Astrocyte of the spinal cord (primary cell): ENCODE measurements at places on chromosomes 6 and 20.

DNA sequence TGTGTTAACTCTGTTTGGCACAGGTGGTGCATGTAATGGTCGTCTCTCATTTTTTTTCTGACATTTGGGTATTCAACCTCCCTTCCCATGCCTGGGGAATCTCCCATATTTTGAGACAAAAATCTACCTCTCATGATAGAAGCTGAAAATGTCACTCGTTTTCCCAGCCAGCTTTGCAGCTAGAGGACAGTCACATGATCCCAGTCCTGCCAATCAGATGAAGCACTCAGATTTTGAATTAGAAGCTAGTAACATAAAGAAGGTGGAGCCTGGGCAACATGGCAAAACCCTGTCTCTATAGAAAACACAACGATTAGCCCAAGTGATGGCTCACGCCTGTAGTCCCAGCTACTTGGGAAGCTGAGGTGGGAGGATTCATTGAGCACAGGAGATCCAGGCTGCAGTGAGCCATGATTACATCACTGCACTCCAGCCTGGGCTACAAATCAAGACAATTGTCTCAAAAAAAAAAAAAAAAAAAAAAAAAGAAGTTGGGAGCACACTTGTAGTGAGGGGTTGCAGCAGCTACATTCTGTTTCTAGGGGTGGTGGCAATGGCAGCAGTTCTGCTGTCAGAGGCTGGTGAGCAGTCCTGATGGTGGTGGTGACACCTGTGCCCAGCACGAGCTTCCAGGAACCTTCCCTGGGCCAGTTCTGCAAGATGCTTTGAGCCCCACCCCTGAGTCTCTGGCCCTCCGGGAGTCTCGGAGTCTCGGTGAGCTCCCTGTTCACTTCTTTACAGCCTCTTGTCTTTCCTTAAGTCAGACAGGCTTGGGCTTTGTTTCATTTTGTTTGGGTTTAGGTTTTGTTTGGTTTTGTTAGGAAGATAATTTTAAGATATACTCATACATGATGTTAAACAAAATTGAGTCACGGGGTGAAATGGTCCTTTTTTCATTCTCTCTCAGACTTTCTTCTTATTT is 94.1 kb upstream of the KCNG1 start:
- DNase-seq, result no peak

GRCh38 chr6:64217721-64218620 is 582.4 kb downstream of the PHF3 start:
- peak; percentile 49 for DNase-seq

DNA sequence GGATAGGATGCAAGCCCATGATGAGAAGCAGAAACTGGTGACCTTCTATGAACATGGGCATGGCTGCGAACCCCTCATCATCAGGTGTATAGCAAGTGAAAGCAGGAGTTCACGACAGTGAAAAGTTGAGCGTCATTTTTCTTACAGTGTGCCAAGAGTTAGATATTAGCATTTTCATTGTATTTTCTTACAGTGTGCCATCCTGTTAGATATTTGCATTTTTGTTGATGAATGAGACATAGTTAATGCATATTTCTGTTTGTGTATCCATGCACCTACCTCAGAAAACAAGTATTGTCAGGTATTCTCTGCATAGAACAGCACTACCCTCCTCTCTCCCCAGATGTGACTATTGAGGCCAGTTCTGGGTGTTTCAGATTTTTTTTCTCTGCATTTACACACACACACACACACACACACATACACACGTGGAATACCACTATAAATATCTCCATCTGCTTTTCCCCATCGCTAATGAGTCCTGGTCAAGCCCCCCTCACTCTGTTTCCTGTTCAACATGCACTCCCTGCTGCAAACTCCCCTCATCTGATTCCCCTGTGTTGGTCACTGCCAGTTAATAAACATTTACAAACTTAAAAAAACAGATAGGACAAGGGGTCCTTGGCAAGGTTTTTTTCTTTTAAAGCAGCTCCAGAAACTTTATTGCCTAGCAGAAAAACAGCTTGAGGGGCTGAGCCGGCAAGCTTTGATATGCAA is 41.7 kb downstream of the PLN start:
- DNase-seq, result no peak

- DNase-seq, result peak; percentile 89
Observed at GRCh38 chr6:43972913-43973300, 154.3 kb downstream of the MRPL14 start.

- no peak for DNase-seq
Observed at GRCh38 chr6:155187106-155187505, 76.7 kb upstream of the CLDN20 start.

DNA sequence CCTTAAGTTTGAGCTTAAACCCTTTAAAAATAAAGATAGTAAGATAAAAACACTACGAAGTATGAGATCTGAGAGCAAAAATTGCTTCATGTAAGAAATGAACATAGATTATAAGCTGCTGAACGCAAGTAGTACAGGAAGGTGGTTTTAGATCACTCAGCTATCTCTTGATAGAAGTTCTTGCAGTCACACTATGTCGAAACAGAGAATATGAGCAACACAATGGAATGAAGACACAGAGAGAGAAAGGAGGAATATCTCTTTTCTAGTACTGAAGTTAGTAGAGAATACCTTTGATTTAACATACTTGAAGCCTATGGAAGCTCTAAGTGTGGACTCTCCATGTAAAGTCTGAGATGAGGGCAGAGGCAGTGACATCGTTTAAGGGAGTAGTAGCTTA is 162.7 kb downstream of the CDK19 start:
- DNase-seq, result no peak

DNA sequence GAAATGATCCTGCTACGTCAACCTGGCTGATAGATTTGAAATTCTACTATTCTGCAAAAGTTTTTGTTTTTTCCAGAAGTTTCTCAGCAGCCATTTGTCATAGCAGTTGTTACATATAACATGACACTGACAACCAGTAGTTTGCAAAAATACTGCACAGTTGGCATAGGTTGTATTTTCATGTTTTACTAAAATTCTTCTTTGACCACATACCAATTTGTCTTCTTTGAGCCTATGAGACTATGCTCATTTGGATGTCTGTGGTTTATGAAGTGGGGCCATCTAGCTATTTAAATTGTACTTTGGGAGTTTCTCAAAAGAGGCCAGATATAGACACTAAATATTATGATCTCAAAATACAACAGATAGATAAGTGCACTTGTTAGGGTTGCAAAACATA is 104.9 kb upstream of the PREP start:
- DNase-seq, result peak; percentile 50

- DNase-seq, result no peak
Observed at GRCh38 chr6:135987226-135987625, 135.7 kb downstream of the PDE7B start.

DNA sequence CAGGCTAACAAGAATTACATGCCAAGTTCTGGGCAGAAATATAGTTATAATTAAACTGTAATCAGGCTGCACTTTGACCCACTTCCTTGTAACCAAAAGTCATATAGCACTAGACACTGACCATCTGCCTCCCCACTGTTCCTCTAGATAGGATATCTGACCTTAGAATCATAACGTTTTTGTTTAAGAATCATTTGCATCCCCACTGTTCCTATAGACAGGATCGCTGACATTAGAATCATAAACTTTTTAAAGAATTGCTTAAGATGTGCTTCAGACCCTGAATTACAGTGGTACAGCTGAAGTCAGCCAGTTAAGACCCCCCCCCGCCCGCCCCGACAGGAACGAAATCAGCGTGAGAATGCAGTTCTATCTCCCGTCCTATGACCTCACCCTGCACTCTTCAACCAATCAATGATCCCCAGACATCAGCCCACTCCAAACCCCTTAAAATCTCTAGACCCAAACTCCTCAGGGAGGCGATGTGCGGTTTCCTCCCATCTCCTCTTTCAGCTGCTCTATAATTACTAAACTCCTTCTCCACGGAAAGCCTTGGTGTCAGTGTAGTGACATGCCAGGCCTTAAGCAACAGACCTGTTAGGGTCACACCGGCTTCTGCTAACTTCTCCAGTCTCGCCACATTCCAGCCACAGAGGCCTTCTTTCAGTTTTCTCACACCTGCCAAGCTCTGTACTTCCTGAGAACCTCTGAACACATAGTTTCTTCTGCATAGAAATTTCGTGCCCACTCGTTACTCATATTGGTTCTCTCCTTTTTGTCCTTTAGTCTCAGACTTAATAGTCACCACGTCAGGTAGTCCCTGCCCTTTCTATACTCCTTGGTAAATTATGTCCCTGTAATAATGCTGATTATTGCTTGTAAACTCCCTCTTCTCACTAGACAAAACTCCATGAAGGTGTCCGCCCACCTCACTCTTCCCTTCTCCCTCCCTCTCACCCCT is 93.5 kb downstream of the DTNBP1 start:
- DNase-seq, result no peak

- DNase-seq, result peak; percentile 50
Observed at GRCh38 chr6:54981647-54982046, 135.1 kb downstream of the FAM83B start.

DNA sequence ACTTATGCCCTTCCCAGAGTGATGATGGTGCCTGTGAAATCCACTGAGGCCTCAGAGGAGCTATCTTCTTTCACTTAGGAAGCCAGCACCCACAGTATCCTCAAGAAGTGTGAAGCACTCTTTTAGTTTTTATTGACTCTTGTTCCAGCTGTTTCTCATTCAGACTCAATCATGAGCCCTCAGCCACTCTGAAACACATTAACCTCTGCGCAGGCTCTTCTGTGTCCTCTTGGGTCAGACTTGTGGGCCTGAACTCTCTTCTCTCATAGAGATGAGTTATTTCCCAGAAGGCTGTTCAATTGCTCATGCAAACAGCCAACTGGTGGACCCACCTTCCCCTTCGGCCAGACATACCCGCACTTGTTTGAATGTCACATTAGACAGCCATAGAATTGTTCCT is 27.8 kb upstream of the PREP start:
- no peak for DNase-seq

GRCh38 chr6:145895802-145896201 is 68.4 kb downstream of the SHPRH start:
- DNase-seq, result peak; percentile 15

- DNase-seq, result no peak
Observed at GRCh38 chr6:157644043-157644810, 178.8 kb upstream of the SNX9 start.

- DNase-seq, result no peak
Observed at GRCh38 chr20:19108155-19108554, 104.3 kb upstream of the SLC24A3 start.

DNA sequence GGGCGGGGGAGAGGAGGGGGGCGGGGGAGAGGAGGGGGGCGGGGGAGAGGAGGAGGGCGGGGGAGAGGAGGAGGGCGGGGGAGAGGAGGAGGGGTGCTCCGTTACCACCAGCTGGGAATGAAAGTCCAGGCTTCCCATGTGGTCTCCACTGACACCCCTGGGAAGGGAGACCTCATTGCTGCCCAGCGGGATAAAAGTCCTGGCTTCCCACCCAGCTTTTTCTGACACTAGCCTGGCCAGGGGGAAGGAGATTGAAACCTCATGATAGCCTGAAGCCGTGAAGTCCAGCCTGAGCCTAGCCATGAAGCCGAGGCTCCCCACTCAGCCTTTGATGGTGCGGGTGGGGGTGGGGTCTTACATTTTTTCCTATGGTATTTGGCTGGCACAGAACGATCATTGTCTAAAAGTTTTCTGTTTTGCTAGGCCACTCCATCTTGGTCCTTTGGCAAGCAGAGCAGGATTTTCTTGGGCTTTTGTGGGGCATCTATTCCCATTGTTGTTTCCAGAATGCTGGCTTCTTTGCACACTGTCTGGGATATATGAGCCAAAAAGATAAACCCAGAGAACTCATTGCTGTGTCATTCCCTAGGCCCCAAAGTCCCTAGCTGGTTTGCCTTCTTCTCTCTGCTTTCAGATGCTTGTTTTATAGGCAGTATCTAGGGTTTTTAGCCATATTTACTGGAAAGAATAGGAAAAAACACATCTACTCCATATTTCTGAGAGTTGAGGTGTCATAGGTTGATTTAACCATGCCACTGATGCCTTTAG is 67.9 kb upstream of the RNF24 start:
- DNase-seq, result no peak

- DNase-seq, result peak; percentile 7
Observed at GRCh38 chr20:57747861-57748481, 38.2 kb upstream of the PMEPA1 start.

DNA sequence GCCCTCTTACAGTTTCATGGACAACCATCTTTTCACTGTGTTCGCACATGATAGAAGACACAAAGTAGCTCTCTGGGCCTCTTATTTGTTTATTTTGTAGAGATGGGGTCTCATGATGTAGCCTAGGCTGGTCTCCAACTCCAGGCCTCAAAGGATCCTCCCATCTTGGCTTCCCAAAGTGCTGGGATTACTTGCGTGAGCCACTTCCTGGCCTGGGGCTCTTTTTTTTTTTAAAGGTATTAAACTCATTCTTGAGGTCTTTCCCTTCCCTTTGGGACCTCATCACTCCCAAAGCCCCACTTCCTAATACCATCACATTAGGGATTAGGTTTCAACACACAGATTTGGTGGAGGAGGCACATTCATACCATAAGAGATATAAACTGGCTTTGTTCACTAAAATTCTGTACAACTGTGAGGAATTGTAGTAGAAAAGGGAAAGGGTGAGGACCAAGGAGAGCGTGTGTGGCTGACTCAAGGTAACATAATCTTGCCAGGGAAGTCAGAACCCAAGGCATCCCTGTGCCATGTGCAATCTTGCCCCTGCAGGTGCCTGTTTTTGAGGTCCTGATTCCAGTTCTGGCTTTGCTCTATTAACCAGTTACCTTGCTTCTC is 45.5 kb downstream of the EIF2S2 start:
- no peak for DNase-seq

- no peak for DNase-seq
Observed at GRCh38 chr6:25005010-25005409, 69.2 kb upstream of the RIPOR2 start.

- peak; percentile 53 for DNase-seq
Observed at GRCh38 chr6:112946051-112946450, 598.9 kb downstream of the RFPL4B start.

- DNase-seq, result no peak
Observed at GRCh38 chr6:7341989-7342742, 29.2 kb upstream of the SSR1 start.
